GM23338 (cell line): ENCODE measurements at places on chromosomes 1 and 21. TPM values are rescaled to one million over a fixed set of nuclear protein-coding genes. Genes with fewer than 3 reads are reported as not detected.

DNA sequence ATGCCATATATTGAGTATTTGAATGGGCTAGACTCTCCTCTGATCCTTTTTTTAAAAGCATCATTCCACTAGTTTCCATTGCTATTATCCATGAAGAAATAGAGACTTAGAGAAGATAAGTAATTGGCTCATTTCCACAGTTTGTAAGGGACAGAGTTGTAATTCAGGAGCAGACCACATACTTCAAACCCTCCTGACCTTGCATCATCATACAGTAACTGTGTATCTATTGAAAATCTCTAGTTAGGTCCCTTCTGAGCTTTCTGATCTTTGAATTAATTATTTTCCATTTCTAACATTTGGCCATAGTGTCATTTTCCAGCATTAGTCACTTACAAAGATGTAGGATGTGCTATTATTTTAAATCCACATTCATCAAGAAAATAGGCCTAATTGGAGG is 386.5 kb upstream of the ST6GALNAC5 start:
- DNase-seq = no peak

AMY1B gene
- not detected in 2 replicates for polyA plus RNA-seq

GRCh38 chr21:27673581-27673980 is 706.7 kb upstream of the ADAMTS5 start:
- DNase-seq = no peak

DNA sequence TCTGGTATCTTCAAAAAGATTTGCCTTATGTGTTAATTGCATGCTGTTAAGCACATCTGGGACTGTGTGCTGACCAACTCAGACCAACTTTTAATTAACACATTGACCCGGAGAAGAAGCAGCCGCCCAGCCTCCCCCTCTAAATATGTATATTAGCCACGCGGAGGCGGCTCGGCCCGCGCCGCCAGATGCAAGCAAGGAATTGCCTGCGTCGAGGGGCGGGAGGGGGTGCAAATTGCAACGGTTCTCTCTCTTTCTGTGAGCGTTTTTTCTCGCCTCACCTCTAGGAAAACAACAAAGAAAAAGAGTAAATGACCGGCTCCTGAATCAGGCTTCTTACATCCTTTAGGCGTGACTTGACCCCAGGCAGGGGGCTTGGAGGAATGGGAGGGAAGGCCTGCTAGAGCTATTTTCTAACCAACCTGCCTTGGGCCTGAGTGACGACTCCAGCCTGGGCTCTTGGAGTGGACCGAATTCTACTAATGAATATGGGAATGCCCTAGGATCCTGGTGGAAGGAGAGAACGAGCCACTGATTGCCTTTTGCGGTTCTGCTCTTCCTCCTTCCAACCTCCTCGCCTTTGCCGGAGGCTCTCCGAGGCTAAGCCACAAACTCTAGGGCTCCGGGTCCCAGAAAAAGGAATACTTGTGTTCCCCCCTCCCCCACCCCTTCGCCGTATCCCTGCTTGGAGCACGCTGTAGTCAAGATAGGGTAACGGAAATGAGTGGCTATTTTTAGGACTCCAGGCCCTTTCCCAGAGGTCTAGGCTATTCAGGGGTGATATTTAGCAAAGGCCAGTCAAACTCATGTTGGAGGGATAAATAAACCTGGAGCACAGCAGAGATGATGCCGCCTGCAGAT is 417.0 kb upstream of the ESRRG start:
- peak; percentile 77 for DNase-seq

- no peak for DNase-seq
Observed at GRCh38 chr1:26468911-26469310, 3.3 kb upstream of the HMGN2 start.

IL19 gene
- not detected in 2 replicates for polyA plus RNA-seq

DNA sequence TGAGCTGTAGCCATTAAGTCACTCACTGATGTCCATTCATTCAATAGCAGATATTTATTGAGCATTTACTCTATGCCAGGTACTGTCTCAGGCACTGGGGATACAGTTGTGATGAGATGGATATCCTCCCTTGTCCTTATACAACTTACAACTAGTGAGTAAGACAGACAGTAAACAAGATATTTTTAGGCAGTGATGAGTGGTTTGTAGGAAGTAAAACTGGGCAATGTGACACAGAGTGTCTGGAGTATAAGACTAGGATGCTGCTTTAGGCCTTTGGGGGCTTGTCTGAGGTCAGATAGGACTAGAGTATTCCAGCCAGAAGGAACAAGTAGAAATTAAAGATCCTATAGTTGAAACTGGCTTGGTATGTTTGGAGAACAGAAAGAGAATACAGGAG is 41.4 kb downstream of the NOS1AP start:
- no peak for DNase-seq

GRCh38 chr21:16968436-16968835 is 544.4 kb upstream of the CXADR start:
- no peak for DNase-seq

GRCh38 chr1:43853161-43853921 is 80.3 kb upstream of the ARTN start:
- DNase-seq = no peak

TTC34 gene
- 0.08 and 0.10 TPM in 2 replicates for polyA plus RNA-seq

NOS1AP gene
- polyA plus RNA-seq = 5.8 and 6.6 TPM in 2 replicates

CRABP2 gene
- polyA plus RNA-seq = 137 and 138 TPM in 2 replicates

- no peak for DNase-seq
Observed at GRCh38 chr1:228930479-228930957, 195.2 kb downstream of the RHOU start.

MRPL24 gene
- polyA plus RNA-seq = 45.7 and 52.4 TPM in 2 replicates

- DNase-seq = no peak
Observed at GRCh38 chr1:29461115-29461739, 224.9 kb downstream of the PTPRU start.
